ENCODE measurements at places on chromosomes 4 and X.

GRCh38 chr4:110248100-110248499 lies 49.7 kb upstream of the ELOVL6 start:
- no peak for DNase-seq

GRCh38 chr4:160877087-160877790 lies 1286.6 kb downstream of the FSTL5 start:
- DNase-seq: no peak

GRCh38 chr4:106273831-106274230 lies 42.2 kb downstream of the TBCK start:
- no peak for DNase-seq

- no peak for DNase-seq
Measured at GRCh38 chr4:99665983-99666382, 8.4 kb upstream of the C4orf54 start.

- no peak for DNase-seq
Measured at GRCh38 chr4:24965627-24966026, 52.8 kb upstream of the CCDC149 start.

DNA sequence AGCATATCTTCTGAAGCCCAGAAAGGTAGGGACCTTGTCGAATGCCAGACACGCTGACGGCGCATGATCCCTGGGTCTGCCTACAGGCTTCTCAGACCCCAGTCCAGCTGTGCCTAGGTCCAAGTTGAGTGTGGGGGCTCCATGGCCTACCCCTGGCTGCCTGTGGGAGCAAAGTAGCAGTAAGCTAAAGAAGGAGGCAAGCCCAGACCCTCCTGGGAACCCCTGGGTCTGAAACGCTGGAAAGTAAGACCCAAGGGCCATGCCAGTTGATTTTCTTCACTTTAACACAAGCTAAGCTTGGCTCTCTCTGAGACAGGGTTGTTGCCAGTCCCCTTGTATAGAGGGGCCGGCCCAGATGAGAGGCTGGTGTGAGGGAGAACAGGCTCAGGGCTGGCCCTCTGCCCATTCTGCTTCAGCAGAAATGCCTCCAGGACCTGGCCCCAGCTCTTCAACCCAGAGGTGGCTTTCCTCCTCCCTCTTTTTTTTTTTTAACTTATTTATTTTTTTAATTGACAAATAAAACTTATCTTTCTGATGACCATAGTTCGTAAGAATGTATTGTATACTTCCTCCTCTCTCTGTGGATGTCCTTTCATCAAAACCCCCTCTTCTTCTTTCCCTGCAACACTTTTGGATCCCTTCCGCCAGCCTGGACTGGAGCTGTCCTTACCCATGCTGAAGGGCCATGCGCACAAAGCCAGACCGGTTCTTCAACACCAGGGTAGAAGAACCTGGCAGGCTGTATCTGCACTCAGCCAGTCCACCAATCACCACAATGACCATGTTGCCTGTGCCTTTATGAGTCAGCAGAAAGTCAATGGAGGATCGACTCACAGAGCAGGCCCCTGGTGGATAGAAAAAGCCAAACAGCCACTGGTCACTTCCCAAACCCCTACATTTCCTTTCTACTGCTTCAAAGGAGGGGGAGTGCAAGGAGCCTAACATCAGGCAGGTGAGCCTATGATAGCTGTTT lies 7.1 kb downstream of the AWAT2 start:
- no peak for DNase-seq

- DNase-seq: no peak
Measured at GRCh38 chr4:124431653-124432192, 280.8 kb downstream of the ANKRD50 start.

DNA sequence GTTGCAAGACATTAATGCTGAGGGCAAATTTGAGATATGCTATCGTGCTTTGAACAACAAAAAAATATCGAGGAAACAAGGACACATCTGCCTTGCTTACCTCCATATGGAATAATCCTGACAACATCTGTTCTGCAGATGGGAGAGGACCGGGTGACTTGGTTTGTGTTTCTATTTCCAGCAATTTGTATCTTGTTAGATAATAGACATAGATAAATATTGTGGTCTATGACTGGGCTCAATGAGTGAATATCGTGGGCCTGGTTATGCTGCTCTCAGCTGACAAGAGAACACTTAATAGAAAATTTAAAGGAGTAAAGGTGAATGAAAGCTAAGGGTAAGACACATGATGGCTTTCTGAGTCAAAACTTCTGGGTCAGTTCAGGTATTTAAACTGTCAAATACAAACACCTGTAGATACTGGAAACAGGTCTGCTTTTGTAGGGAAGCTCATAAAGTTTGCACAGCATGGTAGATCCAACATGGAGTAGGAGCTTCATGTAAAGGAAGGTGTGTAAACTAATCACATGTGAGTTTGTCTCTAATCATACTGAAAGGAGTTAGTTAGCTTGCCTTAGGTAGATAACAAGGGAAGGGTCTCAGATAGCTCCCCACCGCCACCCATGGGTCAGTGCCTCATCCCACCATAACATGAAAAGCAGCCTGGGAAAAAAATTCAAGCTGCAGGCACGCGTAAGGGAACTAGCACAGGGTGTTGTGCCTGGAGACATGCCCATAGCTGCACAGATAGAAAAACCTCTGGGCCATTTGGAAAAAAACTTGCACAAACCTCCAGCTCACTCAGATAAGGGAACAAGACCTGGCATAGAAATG lies 904.1 kb upstream of the EPHA5 start:
- no peak for DNase-seq

- no peak for DNase-seq
Measured at GRCh38 chrX:48983081-48983480, 11.4 kb upstream of the KCND1 start.

GRCh38 chr4:139153411-139154133 lies 23.4 kb downstream of the ELF2 start:
- DNase-seq: no peak

- DNase-seq: no peak
Measured at GRCh38 chr4:125276811-125277210, 37.9 kb upstream of the FAT4 start.

DNA sequence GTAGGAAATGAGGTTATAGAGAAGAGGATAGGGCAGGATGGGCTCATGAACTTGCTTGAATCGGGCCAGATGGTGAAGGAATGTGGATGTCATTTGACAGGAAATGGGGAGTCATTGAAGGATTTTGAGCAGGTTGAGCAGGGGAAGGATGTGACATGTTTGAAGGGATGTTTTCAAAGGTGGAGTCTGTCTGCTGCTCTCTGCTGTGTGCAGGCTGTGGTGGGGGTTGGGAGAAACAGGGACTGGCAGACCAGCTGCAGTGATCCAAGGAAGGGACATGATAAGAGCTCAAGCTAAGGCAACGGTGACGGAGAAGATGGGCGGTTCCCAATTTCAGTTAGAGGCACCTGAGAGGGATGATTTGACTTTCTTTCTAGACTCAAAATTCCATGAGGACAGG lies 14.0 kb upstream of the XPNPEP2 start:
- no peak for DNase-seq

GRCh38 chr4:126306152-126306869 lies 991.6 kb downstream of the FAT4 start:
- no peak for DNase-seq

DNA sequence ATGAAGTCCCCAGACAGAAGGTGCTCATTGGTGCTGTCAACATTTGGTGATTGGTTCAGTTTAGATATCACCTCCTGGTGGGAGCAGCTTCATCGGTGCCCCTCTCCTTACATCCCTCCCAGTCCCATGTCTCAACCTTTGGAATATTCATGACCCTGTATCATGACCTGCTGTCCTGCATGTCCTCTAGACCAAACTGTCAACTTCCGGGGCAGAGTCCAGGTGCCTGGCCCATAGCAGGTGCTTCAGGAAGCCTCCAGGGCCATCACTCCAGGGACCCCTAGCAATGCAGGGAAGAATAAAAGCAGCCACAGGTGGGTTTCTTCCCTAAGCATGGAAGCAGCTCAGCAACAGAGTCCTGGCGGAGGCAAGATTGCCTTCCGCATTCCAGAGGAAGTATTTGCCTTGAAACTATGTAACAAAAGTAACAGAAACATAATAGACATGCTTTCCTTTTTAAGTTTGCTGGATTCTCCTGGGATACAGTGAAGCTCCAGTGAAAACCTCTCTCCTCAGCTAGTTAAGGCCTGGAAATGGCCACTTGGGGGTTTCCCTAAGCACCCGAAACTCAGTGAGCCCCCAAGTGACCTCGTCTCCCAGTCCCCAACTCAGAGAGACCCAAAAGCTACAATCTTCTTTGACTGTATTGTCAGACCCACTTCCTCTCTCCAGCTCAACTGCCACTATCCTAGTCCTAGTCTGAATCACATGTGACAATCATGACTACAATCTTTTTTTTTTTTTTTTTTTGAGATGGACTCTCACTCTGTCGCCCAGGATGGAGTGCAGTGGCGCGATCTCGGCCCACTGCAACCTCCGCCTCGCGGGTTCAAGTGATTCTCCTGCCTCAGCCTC lies 1.3 kb upstream of the ATP6AP1 start:
- no peak for DNase-seq

GRCh38 chrX:104284507-104284906 lies 29.8 kb upstream of the ESX1 start:
- DNase-seq: no peak

GRCh38 chr4:176134670-176135069 lies 60.7 kb downstream of the SPATA4 start:
- no peak for DNase-seq

- no peak for DNase-seq
Measured at GRCh38 chr4:100483796-100484195, 34.0 kb downstream of the EMCN start.

GRCh38 chrX:119067023-119067739 lies 5.6 kb upstream of the CT47C1 start:
- DNase-seq: no peak

GRCh38 chr4:109174224-109174953 lies 128.1 kb downstream of the COL25A1 start:
- no peak for DNase-seq

DNA sequence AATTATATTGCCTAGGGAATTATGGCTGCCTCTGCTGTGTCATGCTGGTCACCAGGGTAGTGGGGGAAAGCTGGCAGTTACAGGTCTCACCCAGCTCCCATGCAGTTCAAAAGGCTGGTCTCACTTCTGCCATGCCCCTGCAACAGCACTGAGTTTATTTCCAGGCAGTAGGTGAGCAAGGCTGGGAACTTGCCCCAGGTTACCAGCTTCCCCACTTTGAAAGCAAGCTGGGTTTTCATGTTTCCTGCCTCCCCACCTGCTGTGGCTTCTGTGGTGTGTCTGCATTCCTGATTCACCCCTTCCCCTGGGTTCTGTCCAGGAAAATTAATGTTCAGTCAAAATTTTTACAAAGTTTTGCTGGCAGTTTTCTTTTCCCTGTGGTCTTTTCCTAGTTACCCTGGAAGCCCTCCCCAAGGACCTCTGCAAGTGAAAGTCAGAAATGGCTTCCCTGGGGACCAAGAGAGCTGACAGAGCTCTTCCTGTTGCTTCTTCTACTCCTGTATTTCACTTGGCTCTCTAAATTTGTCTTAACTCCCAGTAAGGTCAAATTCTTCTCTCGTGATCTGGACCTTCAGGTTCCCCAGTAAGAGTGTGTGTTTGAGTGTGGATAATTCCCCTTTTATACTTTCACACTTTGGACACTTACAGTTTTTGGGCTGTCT lies 58.5 kb upstream of the AGTR2 start:
- no peak for DNase-seq

- no peak for DNase-seq
Measured at GRCh38 chr4:16213121-16213520, 13.2 kb downstream of the TAPT1 start.

DNA sequence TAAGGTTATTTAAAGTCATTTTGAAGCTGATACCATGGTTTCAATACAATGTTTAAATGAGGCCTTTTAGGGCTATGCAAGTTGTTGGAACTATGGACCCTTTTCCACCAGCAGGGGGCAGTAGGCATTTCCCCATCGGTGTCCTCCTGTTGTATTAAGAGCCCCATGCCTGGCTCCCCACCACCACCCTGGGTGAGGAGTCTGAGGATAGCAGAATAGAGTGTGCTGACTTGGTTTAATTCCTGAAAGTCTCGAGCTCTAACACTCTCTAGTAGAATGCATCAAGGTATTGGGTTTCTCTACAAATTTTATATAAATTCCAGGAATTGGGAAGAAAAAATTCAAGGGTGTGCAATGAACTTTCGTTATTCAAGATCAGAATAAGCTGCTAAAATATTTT lies 234.8 kb upstream of the JADE1 start:
- DNase-seq: no peak

GRCh38 chr4:31052519-31052918 lies 332.4 kb downstream of the PCDH7 start:
- no peak for DNase-seq

- DNase-seq: no peak
Measured at GRCh38 chr4:99091216-99091575, 2.6 kb upstream of the ADH5 start.

DNA sequence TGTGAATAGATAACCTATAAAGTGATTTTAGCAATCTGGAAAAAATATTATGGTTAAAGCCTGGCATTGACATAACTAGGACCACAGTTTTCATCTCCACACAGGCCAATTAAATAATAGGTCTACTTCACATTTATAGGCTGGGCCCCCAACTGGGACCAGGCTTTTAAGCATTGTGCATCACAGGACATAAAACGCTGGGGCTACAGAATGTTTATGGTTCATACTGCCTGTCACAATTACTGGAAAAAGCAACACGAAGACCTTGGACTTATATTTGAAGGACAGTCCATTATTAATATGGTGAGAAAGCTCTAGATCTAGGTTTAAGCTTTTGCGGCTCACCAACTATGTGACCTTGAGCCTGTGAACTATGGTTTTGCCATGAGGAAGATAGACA lies 94.2 kb downstream of the MFAP3L start:
- DNase-seq: peak; percentile 38

GRCh38 chrX:7116081-7116480 lies 31.4 kb upstream of the STS start:
- no peak for DNase-seq

- DNase-seq: no peak
Measured at GRCh38 chr4:181745933-181746625, 497.1 kb upstream of the TENM3 start.

GRCh38 chr4:86549163-86549788 lies 44.8 kb upstream of the PTPN13 start:
- DNase-seq: no peak
